Activated T-cell treated with anti-CD3 and anti-CD28 coated beads, Interleukin-2, amount 50 U/mL, for 1 hour (primary cell): ENCODE measurements at places on chromosomes 13 and 19.

- no peak for DNase-seq
Observed at GRCh38 chr13:49694446-49694845, 3.2 kb upstream of the EBPL start.

- DNase-seq, result no peak
Observed at GRCh38 chr13:106318941-106319411, 216.5 kb downstream of the EFNB2 start.

- no peak for DNase-seq
Observed at GRCh38 chr13:112893570-112894422, 75.2 kb upstream of the MCF2L start.

DNA sequence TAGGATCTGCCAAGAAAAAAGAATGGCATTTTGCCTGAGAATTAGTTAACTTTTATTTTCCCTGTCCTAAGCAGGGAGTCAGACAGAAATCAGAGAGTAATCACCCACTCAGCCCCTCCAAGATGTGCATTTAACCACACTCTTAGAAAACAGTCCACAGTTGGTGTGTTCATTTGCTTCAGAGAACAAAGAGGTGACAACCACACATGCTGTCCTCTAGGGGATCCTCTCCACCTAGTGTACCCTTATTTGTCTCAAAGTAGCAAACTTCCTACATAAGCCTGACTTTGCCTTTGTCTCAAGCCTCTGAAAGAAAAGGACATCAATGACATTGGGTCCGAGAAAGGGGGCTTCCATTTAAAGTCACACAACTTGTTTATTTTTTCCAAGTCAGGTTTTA lies 107.0 kb upstream of the RFC3 start:
- DNase-seq, result no peak

DNA sequence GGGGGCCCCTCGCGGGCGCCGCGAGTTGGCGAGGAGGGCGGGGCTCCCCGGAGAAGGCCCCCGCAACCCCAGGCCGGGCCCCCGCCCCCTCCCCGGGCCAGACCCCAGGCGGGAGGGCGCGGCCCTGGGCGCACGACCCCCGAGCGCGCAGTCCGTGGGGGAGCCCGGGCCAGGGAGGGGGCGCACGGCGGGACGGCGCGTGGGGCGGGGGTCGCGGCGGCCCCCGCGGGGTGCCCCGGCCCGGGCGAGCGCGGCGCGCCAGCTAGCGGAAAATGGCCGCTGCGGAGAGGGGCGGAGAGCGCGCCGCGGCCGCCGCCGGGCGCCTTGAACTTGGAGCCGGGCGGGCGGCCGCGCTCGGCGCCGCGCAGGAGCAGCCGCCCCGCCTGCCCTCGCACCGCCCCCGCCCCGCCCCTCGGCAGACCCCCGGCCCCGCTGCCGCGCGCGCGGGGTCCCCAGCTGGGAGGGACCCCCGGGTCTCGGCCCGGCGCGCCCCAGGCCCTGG lies 6.4 kb upstream of the NFIC start:
- peak; percentile 58 for DNase-seq

DNA sequence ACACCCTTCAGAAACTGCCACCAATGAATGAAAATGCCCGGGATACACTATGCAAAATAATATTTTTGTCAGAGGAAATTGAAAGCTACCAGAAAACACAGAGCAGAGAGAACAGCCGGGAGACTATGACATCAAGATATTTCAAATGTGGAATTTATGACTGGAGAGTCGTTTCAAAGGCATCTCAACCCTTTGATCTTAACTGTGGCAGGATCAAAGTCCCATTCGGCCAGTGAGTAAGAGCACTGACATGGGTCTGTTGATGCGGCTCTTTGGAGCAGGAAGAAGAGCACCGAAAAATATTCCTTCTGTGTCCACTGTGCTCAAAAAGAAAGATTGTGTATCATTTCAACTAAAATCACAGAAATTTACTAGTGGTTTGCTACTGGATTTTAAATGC lies 201.9 kb downstream of the RFC3 start:
- no peak for DNase-seq

DNA sequence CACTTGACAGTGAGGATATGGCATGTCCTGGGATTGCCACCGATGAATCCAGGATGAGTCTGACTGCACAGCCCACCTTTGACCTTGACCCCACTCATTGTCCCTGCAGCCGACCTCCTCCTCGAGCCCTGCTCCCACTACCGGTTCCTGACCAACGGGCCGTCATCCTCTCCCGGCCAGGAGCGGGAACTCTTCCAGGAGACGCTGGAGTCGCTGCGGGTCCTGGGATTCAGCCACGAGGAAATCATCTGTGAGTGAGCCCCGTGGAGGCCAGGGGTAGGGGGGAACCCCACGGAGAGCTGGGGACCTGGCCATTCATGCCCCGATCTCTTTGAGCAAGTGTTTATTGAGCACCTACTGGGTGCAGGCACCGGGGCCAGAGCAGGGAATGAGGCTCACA lies 28.4 kb downstream of the MYH14 start:
- DNase-seq, result no peak

DNA sequence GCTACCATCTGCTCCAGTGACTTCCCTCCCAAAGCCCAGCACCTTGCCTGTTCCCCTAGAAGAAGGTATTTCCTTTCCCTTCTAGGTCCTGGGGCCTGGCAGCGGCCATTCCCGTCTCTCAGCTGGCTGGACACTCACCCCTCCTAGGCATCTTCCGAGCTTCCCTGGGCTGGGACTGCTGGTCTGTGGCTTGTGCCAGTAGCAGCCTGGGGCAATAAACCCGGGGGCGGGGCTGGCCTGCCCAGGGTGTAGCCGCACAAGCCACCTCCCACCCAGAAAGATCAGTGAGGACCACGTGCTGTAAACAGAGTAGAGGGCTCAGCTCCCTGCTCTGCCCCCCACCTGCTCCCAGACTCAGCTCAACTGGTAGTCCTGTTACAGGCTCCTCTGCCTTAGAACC lies 15.0 kb downstream of the LIPE start:
- DNase-seq, result no peak

DNA sequence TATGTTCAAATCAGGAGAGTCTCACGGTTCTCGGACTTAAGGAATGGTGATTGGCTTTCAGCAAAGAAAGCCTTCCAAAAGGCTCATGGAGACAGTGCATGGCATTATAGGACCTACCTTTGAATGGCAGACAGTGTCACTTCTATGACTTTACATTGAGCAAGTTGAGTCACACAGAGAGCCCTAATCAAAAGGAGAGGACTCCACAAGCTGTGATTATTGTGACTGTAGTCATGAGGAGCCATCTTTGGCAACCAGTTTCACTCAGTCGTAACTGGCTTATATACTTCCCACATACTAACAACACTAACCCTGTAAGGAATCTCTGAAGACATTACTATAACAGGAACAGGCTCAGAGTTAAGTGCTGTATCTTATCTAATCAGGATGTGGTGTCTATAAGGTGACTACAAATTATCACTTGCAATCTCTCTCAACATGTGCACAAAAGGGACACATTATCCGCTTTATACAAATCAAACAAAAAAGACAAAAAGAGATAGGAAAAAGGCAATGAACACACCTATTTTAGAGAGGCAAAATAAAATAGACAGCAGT lies 6.1 kb downstream of the LGALS14 start:
- DNase-seq, result no peak

DNA sequence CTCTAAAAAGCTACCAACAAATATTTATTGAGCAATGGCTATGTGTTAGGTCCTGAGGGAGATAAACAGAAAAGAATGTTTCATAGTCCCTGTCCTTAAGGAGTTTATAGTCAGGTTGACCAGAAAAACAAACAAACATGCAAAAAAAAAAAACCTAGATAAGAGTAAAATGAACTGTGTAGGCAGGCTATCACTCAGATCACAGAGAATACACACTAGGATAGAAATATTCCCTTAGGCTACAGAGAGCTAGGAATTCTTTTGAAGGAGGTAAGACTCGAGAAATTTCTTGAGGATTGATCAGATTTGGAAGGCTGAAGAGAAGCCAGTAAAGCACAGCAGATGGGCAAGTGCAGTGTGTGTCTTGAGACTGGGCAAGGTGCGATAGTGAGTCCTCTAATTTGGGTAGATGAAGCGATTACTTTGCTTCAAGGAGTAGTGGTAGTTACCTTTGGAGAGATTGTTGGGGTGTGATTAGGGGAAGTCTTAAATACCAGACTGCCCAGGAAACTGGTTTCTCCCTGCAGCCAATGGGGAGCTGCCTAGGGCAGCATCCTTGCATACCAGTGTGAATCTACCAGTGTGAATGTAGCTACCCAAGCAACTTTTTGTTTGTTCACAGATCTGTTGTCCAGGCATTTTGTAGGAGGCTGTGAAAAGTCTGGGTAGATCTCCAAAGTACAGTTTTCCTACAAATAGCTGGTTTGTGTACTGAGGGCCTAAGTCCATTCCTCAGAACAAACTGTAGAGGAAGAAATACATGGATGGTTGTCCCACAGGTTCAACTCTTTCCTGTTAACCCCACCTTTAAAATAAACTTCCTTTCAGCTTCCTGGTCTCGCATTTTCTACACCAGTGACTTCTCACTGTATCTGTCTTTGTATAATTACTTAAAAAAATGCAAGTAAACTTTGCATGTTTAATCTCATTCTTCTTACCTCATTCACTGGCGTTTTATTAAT lies 314.1 kb downstream of the KLF5 start:
- DNase-seq, result no peak

DNA sequence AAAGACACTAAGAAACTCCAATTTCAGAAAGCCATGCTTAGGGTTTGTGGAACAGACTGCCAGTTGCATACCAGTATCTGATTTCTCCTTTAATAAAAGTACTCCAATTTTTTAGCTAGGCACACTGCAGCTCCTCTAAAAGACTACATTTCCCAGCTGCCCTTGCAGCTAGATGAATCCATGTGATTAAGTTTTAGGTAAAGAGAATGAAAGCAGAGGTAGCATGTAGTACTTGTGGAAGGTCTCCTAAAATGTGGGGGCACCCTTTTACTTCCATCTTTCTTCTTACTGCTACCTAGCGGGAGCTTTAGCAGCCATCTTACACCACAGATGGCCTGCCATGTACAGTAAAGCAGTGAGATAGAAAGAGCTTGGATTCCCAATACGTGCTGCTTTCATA lies 33.0 kb upstream of the TSC22D1 start:
- DNase-seq, result no peak

DNA sequence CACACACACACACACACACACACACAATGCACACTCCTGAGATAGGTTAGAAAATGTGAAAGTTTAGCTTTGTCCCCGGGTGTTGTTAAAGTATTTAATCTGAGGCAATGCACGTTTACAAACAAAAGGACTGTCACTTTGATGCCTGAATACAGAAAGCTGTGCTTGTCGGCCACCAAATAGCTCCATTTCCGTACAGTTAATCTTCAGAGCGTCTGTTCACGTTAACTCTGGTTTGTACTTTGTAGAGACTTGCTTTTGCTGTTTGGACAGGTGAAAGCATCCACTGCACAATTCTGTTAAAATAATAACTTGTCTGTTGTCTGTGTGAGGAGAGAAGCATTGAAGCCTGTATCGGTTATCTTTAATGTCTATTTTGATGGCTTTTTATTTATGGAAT lies 267.8 kb downstream of the FGF9 start:
- no peak for DNase-seq

- no peak for DNase-seq
Observed at GRCh38 chr13:79406597-79406908, 498 bp upstream of the RBM26 start.

DNA sequence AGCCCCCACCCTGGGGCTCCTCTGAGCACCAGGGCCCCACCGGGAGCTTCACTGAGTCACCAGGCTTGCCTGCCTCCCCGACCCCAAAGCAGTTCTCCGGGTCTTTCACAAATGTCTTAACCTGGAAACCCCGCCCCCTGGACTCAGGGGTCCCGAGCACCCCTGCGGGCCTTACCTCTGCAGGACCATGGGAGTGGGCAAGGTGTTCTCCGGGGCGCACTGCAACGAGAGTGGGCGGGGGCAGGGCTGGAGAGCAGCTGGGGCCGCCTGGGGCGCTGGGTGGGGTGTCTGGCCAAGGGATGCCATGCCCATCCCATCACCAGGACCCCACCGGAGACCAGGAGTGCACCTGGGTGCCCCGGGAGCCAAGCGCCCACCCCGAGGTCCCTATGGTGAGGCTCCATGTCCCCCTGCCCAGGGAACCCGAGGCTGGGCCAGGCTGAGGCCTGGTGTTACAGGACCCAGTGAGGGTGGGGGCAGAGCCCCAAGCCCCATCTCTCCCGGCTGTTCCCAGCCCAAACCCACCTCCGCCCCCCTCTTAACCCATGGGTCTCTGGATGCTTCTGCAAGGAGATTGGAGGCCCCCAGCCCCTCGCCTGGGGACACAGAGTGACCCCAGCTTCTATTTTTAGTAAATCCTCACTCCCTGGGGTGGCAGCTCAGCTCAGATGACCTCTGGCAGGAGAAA lies 10.9 kb downstream of the MKNK2 start:
- no peak for DNase-seq

DNA sequence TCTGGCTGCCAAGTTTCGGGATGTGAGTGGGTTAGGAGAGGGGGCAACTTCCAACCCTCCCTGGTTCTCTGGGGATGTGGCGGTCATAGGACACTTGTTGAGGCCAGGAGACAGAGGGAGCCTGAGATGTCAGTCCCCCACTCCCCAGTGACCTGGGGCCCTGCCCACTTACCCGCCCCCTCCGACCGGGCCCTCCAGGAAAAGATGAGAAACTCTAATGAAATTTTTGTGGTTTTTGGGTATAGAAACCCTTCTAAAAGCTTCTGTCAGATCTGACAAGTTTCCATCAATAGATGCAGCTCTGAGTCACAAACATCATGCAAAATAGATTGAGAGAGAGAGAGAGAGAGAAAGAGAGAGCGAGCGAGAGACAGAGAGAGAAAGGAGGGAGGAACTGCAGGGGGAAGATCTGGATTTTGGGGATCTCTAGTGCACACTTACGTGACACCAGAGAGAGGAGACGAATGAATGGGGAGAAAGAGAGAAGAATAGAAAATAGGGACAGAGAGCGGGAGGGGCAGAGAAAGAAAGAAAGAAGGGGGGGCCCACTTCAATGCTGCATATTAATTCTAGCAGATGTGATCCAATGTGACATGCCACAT lies 94.0 kb downstream of the PTPRS start:
- DNase-seq, result no peak

DNA sequence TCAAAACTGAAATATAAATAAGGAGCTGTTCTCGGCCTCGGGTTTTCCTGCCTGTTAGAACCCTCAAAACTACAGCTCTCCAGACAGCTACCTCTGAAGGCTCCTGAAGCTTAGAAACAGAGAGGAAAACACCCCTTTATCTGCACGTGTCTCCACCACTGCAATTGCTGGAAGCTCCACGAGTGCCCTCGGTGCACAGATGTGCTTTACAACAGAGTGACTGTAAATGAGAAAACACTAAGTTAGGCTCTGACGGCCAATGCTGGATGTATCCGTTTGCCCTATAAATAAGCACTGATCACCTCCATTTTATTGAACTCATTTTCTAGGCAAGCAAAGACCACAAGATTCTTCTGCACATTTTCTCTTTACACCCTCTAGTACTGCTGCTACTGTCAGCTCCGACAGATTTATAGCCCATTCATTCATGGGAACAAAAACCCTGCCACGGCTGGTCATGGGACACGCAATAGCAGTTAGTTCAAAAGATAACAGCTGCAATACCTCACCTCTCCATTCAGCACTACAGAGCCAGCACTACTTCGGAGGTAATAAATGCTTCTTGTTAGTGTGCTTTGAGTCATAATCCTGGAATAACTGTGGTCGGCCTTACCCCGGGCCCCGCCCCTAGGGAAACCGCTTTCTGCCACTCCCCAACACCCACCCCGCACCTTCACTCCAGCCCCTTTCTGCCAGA lies 241.1 kb upstream of the ZNF507 start:
- no peak for DNase-seq

GRCh38 chr13:51734786-51735185 lies 69.2 kb downstream of the DHRS12 start:
- DNase-seq, result no peak

- DNase-seq, result no peak
Observed at GRCh38 chr19:19485161-19485997, 30.0 kb downstream of the TSSK6 start.
